Progenitor cell of endocrine pancreas (in vitro differentiated cells): ENCODE measurements at places on chromosomes 5 and 9.

DNA sequence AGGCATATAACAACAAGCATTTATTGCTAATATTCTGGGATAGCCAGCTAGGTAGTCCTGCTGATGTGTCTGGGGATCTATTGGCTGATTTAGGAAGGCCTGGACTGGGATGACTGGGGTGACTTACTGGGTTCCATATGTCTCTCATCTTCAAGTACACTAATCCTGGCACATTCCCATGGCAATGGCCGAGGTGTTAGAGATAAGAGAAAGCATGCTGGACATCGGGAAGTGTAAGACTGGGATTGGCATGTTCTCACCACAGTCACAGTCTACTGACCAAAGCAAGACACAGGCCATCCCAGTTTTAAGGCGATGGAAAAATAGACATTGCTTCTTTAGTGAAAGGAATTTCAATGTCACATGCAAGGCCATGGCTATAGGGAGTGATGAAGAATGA lies 29.7 kb downstream of the F2R start:
- no peak for DNase-seq

GRCh38 chr5:109739741-109740728 lies 50.3 kb downstream of the MAN2A1 start:
- DNase-seq, result no peak

DNA sequence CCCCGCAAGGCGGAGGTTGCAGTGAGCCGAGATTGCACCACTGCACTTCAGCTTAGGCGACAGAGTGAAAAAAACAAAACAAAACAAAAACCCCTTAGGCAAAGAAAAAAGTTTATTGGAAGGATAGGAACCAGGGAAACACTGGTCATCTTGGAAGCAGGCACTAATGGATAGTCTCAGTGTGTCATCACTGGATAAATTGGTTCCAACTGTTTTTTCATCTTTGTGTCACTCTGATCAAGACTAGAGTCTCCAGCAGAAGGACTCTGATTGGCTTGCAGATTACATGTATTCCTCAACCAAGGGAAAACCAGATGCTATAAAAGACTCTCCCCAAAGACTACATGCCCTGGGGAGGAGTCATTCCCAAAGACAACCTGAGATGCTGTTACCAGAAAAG lies 35.0 kb upstream of the HMHB1 start:
- DNase-seq, result no peak

GRCh38 chr9:114115654-114116125 lies 16.6 kb upstream of the KIF12 start:
- no peak for DNase-seq

DNA sequence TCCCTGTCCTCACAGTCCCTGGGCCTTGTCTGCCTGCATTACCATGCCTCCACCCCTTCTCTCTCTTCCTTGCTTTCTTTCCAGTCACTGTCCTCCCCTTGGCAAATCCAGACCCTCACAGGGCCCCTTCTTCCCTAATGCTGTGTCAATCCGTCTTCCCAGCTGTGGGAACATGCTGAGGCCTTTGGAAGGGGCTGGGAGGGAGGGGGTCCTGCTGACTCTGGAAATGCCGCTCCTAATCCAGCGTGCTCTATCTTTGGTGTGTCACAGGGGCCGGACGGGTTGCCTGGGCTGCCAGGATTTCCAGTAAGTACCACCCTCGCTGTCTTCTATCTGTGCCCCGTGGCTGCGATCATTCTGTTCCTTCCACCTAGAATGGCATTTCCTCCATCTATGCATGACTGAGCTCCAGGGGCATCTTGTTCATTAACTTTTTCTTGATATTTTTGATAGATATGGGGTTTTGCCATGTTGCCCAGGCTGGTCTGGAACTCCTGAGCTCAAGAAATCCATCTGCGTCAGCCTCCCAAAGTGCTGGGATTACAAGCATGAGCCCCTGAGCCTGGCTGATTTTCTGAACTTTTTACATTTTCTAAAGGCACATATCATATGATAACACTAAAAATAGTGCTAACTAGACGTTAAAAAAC lies 64.5 kb upstream of the TGFBR1 start:
- DNase-seq, result no peak

- no peak for DNase-seq
These were observed 31.8 kb downstream of the PTGES start for GRCh38 chr9:129720865-129721545.

- no peak for DNase-seq
These were observed 25.4 kb downstream of the TYRP1 start for GRCh38 chr9:12718482-12719026.

GRCh38 chr9:36144309-36145232 lies 8.0 kb downstream of the GLIPR2 start:
- no peak for DNase-seq

GRCh38 chr5:178083922-178084321 lies 29.4 kb upstream of the N4BP3 start:
- no peak for DNase-seq

DNA sequence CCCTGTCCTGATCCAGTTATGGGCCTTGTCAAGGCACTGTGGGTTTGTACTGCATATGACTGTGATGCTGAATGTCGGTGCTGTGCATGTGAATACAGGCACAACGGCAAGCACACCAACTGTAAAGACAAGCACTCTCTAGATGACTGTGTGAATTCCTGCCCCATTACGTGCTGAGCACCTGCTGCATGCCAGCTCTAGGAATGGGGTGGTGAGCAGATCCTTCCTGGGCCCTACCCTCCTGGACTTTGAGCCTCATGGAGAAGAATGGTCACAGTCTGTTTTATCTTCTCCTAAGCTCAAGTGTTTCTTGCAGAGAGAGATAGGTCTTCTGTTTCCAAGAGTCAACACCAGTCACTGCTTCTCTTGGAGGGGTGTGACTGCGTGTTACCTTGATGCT lies 56.0 kb upstream of the RARS1 start:
- no peak for DNase-seq

- no peak for DNase-seq
These were observed 68.1 kb upstream of the TAS2R1 start for GRCh38 chr5:9698125-9698826.

DNA sequence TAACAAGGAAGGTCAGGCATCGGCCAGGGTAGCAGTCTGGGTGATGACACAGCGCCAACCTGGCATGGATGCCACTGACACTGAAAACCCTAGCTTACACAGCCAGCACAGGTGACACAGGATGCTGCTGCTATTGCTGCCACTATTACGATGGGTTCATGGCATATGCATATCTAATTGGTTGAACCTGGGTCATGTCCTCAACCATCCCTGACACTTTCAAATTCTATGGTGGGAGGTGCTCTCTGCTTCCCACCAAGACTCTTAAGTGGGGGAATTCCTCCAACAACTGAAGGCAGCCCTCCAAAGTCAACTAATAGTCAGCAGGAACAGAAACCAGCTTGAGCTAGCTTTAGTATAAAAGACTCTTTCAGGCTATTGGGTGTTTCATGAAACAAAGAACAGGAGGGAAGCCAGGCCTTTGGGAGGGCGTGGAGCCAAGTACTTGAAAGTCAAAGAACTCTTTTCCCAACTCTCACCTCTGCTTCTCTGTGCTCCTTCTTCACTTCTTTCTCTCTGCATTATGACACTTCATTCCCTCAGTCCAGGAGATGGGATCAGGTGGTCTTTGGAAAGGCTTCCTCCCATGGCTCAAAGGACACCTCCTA lies 21.3 kb downstream of the PTTG1 start:
- DNase-seq, result no peak

DNA sequence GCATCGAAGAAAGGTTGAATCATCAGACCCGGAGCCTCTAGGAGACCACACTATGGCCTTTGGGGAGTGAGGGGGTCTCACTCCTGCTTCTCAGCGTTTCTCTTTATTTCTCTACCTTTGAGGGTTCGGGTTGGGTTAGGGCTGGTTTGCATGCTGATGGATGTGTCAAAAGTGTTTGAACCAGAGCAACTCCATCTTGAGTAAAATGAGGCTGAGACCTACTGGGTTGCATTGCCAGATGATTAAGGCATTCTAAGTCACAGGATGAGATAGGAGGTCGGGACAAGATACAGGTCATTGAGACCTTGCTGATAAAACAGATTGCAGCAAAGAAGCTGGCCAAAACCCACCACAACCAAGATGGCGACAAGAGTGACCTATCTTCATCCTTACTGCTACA lies 44.9 kb upstream of the TCF7 start:
- DNase-seq, result no peak

DNA sequence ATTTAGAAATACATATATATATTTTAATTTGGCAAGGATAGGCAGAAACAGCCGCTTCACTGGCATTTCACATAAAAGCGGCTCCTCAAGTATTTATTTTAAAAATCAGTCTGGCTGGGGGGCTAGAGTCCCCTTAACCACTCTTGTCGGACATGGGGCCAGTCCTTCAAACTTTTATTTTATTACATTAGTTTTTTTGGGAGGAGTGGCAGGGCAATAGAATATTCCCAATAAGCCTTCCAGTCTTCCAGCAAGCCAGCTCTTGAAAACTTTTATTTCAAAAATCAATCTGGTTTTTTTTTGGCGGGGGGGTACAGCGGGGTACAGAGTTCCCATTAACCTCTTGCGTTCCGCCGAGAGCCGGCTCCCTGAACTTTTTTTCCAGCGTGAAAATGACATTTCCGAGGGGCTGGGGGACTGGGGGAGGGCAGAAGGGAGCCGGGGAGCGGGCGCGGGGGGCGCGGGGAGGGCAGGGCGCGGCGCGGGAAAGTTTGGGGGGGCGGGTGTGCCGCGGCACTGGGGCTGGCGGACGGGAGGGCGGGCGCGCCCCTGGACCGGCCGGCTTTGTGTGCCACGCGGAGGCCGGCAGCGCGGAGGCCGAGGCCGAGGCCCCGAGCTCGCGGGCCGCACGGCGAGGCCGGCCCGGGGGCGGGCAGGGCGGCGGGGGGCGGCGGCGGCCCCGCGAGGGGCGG lies 504 bp upstream of the ZNF618 start:
- DNase-seq, result no peak

DNA sequence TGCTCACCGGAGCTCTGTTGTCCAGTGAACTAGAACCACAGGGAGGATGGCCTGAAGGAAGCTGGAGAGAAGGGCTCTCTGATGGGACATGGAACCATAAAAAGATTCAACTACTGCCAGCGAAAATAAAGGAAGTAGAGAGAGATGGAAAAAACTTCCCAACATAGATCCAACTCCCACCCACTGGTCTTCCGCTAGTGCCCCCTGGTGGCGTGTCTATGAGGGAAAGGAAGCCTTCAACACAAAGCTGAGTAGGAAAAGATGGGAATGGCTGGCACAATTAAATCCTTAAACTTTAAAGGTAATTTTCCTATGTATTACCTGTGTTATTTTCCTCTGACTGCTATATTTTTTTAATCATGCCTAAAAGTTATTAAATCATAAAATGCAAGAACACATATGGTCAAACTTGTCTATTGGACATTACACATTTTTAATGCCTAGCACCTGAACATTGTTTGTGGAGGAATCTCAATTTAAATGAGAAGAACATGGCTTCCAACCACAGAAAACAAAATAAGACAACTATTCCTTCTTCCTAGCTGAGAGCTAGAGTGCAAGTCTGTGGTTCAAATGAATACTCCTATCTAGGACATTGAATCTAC lies 51.5 kb downstream of the CEP120 start:
- no peak for DNase-seq

DNA sequence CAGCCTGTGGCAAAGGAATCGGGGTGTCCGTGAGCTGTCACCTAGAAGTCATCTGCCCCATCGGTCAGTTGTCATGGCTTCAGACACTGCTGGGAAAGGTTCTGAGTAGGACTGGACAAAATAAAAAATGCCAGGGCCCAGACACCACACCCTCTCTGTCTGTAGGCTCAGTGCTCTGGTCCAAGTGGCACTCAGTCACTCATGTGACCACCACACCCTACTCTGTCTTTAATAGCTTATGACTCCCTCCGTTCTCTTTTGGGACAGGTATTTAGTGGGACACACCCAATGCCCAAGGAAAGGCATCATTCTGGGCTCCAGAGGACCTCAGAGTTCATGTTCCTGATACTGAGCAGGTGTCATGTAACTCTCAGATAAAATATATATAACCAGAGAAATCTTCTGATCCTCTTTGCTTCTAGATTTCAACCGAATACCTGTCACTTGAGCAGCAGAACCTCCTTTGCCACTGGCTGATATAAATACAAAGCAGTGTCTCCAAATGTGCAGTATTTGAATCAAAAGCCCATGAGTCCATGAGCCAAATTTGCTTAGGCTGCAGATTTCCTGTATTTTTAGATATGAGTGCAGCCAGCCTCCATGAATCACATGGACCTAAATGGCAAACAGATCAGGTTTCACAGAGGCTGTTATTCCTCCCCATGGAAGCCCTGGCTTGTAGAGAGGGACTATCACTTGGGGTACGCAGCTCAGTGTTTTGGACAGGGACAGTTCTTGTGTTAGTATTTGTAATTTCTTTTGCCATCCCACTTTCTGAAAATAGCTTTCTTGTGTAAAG lies 272.0 kb downstream of the ARHGAP26 start:
- no peak for DNase-seq

DNA sequence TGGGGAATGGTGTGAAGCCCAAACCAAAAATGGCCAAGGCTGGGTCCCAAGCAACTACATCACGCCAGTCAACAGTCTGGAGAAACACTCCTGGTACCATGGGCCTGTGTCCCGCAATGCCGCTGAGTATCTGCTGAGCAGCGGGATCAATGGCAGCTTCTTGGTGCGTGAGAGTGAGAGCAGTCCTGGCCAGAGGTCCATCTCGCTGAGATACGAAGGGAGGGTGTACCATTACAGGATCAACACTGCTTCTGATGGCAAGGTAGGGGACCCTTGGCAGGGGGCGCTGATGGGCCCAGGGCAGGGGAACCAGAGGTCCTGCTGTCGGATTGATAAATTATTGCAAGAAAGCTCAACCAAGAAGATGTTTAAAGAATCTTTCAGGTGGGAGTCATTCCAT lies 19.8 kb downstream of the ABL1 start:
- DNase-seq, result no peak
